ENCODE measurements at places on chromosomes 1 and 21.

DNA sequence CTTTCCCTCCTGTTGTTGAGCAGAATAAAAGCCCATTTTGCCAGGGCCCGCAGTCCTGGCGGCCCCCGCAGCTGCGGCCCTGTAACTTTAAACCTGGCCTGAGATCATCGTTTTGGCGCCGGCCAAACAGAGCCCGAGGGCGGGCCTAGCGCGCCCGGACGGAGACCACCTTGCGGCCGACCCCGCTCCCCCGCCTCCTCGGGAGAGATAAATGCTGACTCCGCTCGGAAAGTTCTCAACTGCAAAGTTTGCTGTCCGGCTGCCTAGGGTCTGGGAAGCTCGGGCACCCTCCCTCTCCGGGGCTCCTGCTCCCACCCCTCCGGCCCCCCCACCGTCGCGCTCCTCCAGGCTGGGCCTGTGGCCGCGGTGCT lies at the start of gene PDPN:
Gene PDPN (plus strand): TSS at position 238 of the 371 bp plus-strand sequence. CDS start 202 bp downstream, outside the sequence.
- no peak for DNase-seq

- DNase-seq = no peak
Measured at GRCh38 chr1:9416506-9416905, 122.8 kb upstream of the SLC25A33 start.

DNA sequence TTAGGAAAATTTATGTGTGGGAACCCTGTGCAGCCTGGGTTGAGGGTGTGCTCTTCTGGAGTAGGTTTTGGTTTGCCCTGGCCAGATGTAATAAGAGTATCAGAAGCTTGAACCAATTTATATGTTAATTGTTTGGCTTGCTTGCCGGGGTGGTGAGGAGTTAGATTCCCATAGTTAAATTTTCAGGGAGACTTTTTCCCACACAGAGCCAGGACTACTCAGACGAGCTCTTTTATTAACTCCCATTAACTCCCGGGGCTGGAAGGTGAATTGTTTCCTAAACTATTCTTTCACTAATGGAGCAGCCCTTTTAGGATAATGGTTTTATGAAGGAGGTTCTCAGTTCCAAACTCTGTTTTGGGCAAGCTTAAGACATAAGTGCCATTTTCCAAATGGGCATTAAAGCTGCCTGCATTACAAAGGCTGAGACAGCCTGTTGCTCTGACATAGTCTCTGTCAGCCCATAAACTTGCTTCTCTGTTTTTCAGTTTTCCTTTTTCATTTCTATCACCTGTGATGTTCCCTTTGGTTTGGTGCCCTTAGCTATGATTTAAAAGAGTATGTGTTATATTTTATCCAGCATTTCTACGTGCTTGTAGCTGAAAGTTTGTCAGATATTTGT lies 18.0 kb upstream of the RAB3GAP2 start:
- no peak for DNase-seq

GRCh38 chr21:26732432-26733221 lies 112.6 kb downstream of the ADAMTS1 start:
- DNase-seq = peak; percentile 67

DNA sequence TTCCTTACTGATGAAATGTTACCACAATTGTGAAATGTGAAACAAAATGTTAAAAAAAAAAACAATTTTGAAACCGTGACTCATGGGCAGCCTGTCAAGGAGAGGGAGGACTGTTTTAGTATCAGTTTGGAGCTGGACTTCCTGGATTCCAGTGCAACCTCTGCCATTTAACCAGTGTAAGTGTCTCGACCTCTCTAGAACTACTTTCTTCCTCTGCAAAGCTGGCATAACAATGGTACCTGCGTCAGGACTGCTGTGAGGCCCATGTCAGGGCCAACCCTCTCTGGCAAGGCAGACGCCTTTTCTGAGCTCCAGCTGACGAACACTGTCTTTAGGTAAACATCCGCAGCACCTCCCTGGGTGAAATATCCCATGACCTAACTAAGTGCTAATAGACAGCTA lies 20.9 kb downstream of the URB1 start:
- peak; percentile 44 for DNase-seq

- DNase-seq = no peak
Measured at GRCh38 chr1:173445656-173446055, 31.5 kb upstream of the PRDX6 start.

DNA sequence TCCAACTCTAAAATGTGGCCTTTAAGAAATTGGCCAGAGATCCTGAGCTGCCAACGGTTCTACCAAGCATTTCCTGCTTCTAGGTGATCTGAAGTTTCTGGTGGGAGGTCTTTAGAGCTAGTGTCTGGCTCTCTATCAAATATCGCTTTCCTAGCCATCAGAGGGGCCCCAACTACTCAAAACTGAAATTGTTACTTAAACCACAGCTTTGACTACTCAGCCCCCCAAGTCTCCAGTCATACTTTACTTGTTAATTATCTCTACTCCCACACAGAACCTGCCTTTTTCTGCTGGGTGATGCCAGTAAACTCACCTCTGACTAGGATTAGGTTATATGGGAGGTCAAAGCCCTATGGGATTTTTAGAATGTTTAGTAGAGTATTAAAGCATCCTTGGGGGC lies 95.1 kb downstream of the FASLG start:
- DNase-seq = no peak

DNA sequence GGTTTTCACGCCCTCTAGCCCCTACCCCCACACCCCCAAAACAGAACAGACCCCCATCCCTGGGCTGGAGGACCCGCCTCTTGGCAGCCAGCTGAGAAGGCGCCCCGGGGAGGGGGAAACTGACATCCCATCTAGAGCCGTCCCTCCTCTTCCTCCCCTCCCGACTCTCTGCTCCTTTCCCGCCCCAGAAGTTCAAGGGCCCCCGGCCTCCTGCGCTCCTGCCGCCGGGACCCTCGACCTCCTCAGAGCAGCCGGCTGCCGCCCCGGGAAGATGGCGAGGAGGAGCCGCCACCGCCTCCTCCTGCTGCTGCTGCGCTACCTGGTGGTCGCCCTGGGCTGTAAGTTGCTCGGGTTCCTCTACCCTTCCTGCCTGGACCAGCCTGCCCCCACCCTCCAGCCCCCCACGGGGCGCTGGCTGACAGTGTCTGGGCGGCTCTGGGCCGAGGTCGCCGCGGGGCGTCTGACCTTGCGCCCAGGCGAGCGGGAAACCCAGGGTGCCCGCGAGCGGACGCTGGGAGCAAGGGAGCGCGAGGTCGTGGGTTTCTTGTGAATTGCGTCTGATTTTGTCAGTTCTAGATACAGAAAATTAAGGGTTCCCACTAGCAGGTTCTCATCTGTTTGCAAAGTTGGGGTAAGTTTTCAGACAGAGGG lies 618 bp downstream of the JAM2 start:
- peak; percentile 11 for DNase-seq

- DNase-seq = no peak
Measured at GRCh38 chr21:45980271-45980670, 1.3 kb upstream of the COL6A1 start.

DNA sequence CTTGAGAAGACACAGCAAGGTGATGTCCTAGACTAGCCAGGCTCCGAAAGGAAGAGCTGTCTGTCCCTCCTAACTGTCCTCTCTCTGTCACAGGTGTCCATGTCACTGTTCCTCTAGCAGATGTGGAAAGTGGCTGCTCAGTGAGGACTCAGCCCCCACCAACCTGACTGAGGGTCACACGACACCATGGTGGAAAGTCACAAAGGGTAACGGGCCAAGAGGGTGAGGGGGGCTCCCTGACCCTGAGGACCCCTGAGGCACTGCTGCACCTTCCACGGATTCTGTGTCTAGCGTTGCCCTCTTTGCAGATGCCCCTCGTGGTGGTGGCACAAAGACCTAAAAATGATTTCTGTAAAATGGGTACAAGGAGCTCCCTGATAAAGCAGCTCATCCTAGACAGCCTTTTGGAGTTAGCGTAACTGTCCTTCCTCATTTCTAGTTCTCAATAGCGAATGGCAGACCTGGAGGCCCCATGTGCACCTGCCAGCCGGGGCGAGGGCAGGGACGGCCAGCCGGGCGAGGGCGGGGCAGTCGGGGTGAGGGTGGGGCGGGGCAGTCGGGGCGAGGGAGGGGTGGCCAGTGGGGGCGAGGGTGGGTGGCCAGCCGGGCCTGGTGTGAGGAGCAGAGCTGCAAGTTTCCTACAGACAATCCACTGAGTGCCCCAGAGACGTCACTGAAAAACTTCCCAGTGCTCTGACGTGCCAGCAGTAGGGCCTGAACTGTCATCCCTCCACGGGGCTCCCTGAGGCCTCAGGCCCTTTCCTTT lies 23.4 kb downstream of the POFUT2 start:
- no peak for DNase-seq

Data from kidney tubule cell (primary cell).